Activated naive CD8-positive, alpha-beta T cell treated with anti-CD3 and anti-CD28 coated beads, Interleukin-2, amount 50 U/mL, for 16 hours (primary cell): ENCODE measurements at places on chromosomes 2 and 18.

GRCh38 chr18:58080451-58080850 is 36.4 kb downstream of the NEDD4L start:
- DNase-seq: no peak

DNA sequence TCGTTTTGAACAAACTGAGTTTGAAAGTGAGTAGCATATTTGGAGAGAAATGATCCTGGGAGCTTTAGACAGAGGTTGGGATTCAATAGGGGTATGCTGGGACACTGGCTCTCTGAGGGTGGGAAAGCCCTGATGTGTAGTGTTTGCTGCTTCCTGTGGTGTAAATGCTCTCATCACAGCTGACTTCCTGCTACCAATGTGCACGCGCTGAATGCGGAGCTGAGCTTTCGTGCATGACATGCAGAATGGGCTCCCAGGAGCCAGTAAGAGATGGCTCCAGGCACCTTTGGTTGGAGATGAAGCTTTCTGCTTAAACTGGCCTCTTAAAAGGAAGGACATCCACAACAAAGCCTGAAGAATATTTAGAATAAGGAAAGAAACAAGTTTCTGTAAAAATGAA is 224.1 kb upstream of the CCDC150 start:
- no peak for DNase-seq

- no peak for DNase-seq
Observed at GRCh38 chr2:141162314-141162713, 968.5 kb downstream of the LRP1B start.

DNA sequence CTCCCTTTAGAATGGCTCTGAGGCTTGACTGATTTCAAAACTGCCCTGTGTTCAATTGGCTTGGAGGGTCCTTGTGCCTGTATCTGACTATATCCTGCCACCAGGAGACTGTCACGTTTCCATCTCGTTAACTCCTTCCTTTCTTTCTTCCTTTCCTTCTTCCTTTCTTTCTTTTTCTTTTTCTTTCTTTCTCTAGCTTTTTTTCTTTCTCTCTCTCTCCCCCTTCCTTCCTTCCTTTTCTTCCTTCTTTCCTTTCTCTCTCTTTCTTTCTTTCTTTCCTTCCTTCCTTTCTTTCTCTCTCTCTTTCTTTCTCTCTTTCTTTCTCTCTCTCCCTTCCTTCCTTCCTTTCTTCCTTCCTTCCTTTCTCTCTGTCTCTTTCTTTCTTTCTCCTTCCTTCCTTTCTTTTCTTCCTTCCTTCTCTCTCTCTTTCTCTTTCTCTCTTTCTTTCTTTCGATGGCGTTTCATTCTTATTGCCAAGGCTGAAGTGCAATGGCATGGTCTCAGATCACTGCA is 38.1 kb upstream of the EML6 start:
- DNase-seq: no peak

DNA sequence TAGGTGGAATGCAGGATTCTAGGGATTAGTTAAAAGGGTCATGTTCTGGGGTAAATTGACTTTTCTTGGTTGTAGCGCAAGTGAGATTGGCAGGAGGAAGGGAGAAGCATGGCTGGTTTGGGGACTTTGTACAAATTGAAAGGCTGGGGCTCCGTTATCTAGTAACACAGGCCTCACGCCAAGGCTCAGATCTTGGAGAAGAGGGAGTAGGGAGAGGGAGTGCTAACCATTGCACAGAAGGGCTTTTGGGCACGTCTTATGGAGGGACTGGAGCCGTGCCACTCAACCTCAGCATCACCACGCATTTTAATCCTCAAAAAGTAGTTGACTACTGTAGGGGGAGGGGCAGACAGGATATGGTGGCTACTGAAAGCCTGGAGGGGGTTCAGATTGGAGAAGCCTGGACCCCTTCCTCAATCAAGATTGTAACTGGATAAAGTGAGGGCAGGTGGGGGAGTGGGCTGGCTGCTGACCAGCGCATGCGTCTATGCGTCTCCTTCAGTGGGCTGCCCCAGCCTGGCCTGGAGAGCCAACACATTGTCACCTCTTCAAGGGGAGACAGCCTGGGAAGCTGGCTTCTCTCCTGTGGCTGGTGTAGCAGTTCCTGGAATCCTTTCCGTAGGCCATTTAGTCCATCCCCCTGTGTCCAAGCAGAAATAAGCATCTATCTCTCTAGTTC is 14.3 kb downstream of the IGFBP5 start:
- no peak for DNase-seq

GRCh38 chr18:21047126-21047525 is 64.5 kb downstream of the ROCK1 start:
- no peak for DNase-seq

- no peak for DNase-seq
Observed at GRCh38 chr2:55490554-55490953, 29.0 kb upstream of the CFAP36 start.

- no peak for DNase-seq
Observed at GRCh38 chr2:96764253-96764637, 3.5 kb downstream of the CNNM4 start.

GRCh38 chr2:143577489-143577888 is 448.3 kb downstream of the ARHGAP15 start:
- no peak for DNase-seq

DNA sequence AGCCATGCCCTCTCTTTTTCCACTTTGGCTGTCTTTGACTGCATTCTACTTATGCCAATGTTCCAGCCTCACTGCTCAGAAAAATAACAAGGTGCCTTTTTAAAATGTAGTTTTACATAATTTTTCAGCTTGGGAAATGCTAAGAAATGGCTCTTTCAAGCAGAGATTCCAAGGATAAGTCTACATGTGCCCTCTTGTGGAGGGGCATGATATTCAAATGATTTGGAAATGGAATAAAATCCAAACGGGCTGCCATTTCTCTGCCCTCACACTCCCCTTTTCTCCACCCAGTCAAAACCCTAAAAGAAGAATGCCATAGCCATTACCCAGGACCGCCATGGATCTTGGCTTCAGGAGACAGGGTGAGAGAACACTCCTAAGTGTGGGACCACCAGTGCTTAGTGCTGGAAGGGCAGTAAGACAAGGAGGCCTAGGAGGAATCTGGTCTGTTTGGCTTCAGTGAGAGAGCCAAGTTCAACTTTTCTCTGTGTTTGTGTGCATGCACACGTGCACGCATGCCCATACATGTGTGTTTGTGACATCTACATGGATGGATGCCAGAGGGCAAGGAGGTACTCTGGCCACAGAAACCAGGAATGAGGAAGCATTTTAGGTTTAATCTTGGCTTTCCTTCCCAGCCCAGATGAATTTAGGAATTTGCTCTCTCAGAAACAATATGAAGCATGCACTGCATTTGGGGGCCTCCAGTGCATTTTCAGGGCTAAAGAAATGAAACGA is 174.0 kb upstream of the SLC14A2 start:
- DNase-seq: no peak

GRCh38 chr2:167424803-167425755 is 536.8 kb downstream of the XIRP2 start:
- no peak for DNase-seq

GRCh38 chr2:74373221-74373676 is 6.9 kb downstream of the DCTN1 start:
- DNase-seq: no peak

DNA sequence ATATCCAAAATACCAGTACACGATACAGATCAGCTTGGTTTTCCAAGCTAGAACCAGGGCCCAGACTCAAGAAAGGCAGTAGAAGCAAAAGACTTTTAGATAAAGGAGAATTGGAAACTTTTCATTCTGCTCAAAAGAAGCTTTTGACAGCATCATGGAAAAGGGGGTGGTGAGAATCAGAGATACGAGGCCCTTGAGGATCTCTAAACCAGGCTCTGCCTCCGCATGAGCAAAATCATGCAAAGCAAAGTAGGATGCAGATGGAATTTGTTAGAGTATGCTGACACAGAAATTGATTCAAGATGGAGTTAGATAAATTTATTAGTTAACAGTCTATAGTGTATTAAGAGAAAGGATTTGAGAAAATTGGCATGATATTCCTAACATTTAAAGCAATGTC is 39.8 kb downstream of the FAM98A start:
- no peak for DNase-seq

GRCh38 chr2:165193178-165193777 is 10.6 kb downstream of the SCN3A start:
- no peak for DNase-seq

GRCh38 chr2:88845772-88846661 is 154.5 kb downstream of the RPIA start:
- no peak for DNase-seq

DNA sequence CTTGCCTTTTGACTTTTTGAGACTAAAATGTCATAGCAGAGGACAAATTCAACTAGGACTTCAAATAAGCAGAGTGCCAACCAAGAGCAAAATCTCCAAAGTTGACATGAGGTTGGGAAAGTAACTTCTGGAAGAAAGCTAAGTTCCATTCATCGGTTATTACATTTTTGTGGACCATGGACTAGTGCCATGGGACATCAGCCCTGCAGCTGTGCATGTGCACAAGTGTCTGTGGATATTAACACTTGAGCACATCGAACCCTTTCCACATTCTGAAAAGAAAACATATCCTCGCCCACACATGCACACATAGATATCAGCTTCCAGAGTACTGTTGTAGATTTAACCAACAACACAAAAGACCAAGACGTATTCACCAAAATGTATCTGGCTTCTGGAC is 262.6 kb downstream of the NYAP2 start:
- no peak for DNase-seq

DNA sequence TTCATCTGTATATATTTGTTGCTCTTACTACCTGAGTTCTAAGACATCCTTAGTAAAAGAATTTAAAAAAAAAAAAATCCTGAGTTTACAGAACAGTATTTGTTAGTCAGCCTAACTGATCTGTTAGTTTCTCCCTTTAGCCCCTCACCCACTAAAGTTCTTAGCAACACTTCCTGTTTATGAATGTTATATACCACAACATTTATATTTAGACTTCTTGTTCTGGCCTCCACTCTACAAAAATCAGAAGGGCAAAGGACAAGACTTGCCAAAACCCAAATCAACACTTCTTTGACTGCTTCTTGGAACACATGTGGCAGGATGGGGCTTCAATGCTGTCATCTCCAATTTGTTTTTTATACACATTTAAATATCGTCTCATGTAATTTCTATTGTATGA is 71.1 kb downstream of the MGAT5 start:
- DNase-seq: no peak

GRCh38 chr18:54506516-54507261 is 84.4 kb upstream of the DYNAP start:
- DNase-seq: no peak

- DNase-seq: no peak
Observed at GRCh38 chr2:227054006-227054405, 110.0 kb downstream of the COL4A4 start.
